Stimulated activated CD4-positive, alpha-beta T cell treated with anti-CD3 and anti-CD28 coated beads, Interleukin-15, amount 100 ng/mL, for 48 hours (primary cell): ENCODE measurements at places on chromosomes 7 and 10.
A peak's percentile ranks its signal among the peaks of the same experiment; 100 is the strongest.

- no peak for DNase-seq
Measured at GRCh38 chr7:145152589-145152988, 316.7 kb upstream of the TPK1 start.

GRCh38 chr7:88328787-88329186 is 22.1 kb upstream of the STEAP4 start:
- DNase-seq = no peak

GRCh38 chr7:94436018-94436604 is 41.4 kb downstream of the COL1A2 start:
- peak; percentile 2 for DNase-seq

DNA sequence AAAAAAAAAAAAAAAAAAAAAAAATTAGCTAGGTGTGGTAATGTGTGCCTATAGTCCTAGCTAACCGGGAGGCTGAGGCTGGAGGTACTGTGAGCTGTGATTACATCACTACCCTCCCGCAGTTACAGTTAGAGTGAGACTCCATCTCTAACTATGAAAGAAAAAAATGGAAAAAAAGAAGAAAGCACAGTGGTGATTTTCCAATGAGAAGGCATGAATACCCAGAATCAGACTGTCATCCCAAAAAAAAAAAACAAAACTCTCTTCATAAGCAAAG is 269.9 kb upstream of the MKLN1 start:
- DNase-seq = no peak

DNA sequence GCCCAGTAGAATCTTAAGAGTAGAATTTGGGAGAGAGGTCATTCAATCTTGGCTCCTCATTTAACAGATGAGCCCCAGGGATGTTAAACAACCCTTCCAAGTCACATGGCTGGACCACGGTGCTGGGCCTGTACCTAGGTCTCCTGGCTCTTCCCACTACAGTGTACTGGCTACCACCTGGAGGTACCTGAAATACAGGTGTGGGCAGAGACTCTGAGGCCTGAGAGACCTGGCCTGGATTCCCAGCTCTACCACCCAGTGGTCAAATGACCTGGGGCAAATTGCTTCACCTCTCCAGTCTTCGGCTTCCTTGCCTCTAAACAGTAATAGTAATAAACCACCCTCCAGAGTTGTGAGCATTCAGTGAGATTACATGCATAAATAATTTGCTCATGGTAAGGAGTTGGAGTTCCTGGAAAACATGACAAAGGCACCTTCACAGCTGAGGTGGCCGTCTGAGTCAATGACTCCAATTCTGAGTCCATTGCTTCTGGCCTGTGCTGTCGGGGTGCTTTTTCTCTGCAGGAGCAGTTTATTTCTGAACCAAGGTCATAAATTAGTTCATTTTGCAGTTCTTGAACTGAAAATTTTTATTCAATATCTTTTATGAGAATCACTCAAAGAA is 2.7 kb downstream of the GOT1 start:
- DNase-seq = no peak
